ENCODE measurements at places on chromosomes 6 and 20. TPM values are rescaled to one million over a fixed set of nuclear protein-coding genes. Genes with fewer than 3 reads are reported as not detected.

DNA sequence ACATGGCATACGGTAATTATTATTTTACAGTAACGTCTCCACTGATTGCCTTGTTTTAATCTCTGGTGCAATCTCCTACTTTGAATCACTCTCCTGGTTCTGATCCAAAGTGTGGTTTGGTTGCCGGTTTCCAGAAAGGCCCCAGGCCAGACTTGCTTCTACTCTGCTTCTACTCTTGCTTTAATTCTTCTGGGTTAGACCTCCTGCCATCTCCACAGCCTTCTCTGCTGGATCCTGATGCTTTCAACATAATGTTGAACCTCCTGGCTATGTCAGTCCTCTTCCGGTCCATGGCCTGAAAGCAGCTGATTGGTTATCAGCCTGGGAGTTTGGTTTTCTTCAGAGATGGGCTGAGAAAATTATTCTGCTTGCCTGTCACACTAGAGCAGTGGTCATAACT, 266.5 kb upstream of the RIMS1 start:
- DNase-seq = no peak

- no peak for DNase-seq
Observed at GRCh38 chr6:132354517-132355167, 46.6 kb downstream of the MOXD1 start.

GRCh38 chr6:131840441-131840840, 32.6 kb downstream of the ENPP1 start:
- no peak for DNase-seq

DNA sequence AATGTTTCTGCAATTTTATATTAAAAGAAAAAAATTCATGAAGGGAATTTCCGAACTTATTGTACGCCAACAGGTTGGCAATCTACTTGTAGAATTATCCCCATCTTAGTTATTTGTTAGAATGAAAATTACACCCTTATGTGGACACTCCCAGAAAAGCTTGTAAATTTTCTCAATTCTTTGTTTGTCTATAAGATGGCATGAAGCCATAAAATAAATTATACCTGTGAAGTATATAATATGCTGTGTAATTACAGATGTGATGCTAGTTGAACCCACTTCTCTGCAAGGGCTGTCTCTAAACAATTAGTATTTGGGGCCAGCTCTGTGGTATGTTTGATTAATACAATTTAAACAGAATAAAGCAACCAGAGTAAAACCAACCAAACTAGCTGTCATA, 52.1 kb upstream of the DSP start:
- no peak for DNase-seq

- DNase-seq = no peak
Observed at GRCh38 chr6:12254210-12254609, 36.0 kb upstream of the EDN1 start.

GRCh38 chr20:1242530-1242929, 16.7 kb downstream of the RAD21L1 start:
- no peak for DNase-seq

GRCh38 chr6:134680021-134680420, 269.9 kb downstream of the ALDH8A1 start:
- no peak for DNase-seq

DNA sequence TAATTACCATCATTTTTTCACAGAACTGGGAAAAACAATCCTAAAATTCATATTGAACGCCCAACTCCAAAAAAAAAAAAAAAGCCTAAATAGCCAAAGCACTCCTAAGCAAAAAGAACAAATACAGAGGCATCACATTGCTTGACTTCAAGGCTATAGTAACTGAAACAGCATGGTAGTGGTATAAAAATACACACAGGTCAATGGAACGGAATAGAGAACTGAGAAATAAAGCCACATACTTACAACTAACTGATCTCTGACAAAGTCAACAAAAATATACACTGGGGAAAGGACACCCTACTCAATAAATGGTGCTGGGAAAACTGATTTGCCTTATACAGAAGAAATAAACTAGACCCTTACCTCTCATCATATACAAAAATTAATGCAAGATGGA, 89.6 kb downstream of the MRAP2 start:
- no peak for DNase-seq

GRCh38 chr6:170464524-170464979, 88.6 kb downstream of the PSMB1 start:
- DNase-seq = no peak

DNA sequence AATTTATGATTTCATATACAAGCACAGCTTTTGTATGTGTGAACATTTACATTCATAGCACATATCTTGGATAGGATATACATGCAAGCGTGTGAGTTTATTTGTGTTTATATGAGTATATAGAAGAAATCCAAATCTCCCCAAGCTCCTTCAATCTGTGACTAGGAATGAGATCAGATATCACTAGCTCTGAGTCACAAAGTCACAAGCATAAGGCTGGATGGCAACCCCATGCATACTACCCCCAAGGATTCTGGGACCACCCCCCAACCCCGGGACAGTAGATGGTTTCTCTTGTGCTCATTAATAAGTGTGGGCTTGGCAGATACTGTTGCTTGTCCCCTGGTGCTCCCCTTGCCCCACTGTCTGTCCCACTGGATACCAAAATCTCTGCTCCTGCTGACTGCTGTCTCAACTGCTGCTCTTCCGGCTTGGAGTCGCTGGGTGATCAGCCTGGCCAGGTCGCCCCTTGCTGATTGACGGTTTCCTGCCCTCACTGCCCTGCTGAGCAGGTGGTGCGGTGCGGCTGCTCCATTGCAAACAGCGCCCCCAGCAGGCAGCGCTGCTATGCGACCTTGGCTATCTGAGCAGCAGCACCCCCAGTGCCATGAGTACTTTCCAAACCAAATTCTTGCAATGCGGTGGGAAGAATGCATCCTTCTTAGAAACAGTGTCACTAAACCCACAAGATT, 279.4 kb downstream of the CD83 start:
- peak; percentile 42 for DNase-seq

DNA sequence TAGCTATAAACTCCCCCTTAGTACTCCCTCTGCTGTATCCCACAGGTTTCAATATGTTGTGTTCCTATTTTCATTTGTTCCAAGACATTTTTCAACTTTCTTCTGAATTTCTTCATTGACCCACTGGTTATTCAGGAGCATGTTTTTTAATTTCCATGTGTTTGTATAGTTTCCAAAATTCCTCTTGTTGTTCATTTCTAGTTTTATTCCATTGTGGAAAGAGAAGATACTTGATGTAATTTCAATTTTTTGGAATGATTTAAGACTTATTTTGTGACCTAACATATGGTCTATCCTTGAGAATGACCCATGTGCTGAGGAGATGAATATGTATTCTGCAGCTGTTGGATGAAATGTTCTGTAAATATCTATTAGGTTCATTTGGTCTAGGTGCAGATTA, 497.2 kb downstream of the BCKDHB start:
- DNase-seq = no peak

DNA sequence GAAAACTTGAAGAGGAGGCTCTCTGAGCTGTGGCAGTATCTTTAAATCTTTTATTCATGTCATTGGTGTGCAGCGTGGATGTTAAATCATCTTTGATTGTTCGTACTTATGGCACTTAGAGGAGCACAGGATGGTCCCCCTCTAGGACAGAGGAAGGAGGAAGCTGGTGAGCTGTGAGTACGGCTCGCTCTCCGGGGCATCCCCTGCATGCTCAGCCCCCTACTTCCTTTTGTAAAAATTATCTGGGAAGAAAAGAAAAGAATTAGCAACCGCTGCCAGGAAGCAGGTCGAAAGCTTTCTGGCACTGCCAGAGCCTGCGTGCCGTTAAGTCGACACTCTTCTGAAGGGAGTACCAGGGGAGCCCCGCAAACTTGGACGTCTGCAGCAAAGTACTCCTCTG, 158.5 kb downstream of the SYNDIG1 start:
- DNase-seq = no peak

GRCh38 chr20:50729901-50730764, 1.2 kb upstream of the PARD6B start:
- DNase-seq = peak; percentile 89

DNA sequence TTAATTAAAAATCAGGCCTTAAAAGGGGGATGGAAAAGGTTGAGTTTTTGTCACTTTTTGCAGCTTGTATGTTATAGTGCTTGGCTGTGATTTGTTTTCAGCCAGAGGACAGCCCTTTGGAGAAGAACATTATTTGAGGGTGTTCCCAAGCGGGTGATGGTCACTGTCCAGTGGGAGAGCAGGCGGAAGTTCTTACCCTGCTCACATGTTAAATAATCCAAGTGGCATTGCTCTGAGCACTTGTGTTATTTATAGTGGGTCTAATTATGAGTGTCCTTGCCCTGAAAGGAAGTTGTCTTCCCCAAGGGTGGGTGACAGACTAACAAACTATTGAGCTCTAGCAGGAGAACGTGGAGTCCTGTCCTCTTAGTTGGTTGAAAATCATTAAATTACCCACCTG, 49.5 kb downstream of the DOK5 start:
- no peak for DNase-seq

GRCh38 chr6:162572240-162572639, 155.3 kb downstream of the PRKN start:
- DNase-seq = no peak

GRCh38 chr6:15389084-15389764, 143.4 kb downstream of the JARID2 start:
- DNase-seq = no peak

DNA sequence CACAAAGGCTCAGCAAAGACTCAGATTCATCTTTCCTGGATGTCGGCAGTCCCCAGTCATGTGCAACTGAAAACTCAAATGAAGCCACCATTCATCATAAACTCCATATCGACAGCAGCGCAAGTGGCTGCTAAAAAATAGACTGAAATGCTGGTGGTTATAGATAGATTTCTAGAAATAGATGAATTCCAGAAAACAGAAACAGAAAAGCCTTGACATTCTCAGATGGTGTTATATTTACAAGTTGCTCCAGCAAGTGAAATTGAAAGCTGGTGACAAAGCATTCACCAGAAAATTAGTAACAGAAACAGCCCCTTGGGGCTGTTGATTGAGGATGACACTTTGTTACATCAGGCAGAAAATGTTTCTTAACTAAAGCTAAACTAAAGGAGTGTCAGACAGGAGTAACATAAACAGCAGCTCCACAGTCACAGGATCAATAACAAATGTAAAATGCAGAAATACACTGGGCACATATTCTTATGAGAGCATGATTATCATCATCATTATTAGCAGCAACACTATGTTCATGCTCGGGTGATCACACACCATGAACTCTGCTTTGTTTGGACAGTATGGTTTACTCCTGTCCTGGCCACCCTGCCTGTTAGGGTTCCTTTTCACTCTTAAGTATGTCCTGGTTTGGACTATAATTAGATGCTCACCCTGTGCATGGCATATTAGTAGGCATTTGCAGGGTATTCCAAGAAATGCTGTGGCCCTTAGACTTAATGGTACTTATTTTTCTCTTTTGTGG, 36.4 kb upstream of the SLC35F1 start:
- no peak for DNase-seq

DNA sequence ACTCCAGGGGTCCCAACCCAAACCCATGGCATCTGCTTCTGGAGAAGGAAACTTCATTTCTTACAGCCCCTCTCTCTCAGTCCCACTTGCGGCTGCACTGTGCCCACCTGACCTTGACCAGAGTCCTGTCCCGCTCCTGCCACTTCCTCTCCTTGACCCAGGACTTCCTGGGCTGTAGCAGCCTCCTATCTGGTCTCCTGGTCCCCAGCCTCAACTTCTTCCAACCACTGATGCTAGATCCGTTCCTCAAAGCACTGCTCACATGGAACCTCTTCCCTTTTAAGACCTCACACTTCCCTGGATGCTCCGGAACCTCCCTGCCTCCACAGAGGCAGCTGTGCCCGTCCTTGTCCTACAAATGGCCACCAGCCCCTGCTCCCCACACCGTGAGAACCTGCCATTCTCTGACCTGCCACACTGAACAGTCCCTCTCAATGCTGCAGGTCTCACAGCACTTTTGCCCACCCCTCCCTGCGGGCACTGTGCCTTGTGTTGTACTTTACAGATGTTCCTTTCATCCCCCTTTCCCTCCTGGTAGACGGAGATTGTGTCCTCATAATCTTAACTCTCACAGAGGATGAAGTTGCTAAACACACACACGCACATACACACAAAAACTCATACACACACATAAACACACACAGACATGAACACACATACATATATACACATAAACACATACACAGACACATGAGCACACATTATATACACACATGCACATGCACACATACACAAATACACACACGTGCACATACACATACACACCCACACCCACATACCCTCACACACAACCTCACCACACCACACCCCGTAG, 59.6 kb upstream of the NXT1 start:
- DNase-seq = no peak

DNA sequence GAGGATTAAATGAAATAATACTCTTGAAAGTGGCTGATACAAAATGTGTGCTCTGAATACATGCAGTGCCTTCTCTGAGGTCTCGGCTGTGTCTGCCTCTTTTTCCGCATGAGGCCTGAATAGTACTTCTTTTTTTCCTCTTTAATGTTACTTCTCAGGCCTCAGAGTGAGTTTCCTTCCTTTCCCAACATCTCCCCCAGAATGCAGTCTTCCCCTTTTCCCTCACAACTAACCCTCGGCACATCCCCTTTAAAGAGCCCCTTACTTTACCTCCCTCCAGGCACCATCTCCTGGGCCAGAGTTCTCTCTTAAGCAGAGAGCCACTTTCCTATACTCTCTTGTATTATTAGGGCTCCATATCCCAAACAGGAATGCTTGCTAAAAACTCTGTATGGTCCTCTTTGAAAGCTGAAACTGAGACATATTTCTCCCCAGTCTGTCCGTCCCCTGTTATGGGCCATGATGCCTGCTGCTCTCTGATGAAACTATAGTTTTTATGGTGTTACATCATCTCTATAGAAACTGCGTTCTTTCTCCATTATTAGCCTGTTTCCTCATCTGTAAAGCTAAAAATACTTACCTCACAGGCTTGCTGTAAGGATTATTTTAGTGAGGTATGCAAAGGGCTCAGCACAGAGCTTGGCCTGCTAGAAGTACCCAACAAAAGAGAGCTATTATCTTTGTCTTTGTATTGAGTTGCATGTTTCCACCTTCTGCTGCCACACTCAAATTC, 2.3 kb downstream of the PLAGL2 start:
- no peak for DNase-seq

DNA sequence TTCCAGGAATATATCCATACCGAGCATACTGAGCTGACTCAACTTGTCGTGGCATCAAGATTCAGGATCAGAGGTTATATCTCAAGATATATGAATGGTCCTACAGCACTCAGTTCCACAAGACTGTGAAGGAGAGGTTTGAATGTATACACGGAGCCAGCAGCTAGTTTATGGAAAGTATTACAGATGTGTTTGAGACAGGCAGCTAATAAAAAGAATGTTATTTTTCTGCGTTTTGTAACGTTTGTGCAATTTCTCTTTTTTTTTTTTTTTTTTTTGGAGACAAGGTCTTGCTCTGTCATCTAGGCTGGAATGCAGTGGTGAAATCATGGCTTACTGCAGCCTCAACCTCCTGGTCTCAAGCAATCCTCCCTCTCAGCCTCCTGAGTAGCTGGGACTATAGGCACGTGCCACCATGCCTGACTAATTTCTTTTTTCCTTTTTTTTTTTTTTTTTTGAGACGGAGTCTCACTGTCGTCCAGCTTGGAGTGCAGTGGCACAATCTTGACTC, 3.4 kb upstream of the FAM110A start:
- DNase-seq = no peak

SLC17A2 gene
- not detected for total RNA-seq

SUMO4 gene
- 1.2 TPM for total RNA-seq

PBOV1 gene
- not detected for total RNA-seq

ARFGEF3 gene
- total RNA-seq = 1.8 TPM

NTSR1 gene
- total RNA-seq = 0.42 TPM

ZNF311 gene
- total RNA-seq = 1.7 TPM

SRF gene
- 111 TPM for total RNA-seq

NDUFAF4 gene
- 26.1 TPM for total RNA-seq

DOK5 gene
- 1.5 TPM for total RNA-seq

THBS2 gene
- 31.2 TPM for total RNA-seq

TULP1 gene
- total RNA-seq = not detected

PPIL6 gene
- 6.6 TPM for total RNA-seq

AKAP7 gene
- total RNA-seq = 18.7 TPM
